ENCODE measurements at places on chromosomes 6 and 20.

GRCh38 chr6:141195251-141195832, 937.4 kb upstream of the GJE1 start:
- DNase-seq = no peak

GRCh38 chr20:43550456-43550855, 8.4 kb upstream of the SGK2 start:
- no peak for DNase-seq

DNA sequence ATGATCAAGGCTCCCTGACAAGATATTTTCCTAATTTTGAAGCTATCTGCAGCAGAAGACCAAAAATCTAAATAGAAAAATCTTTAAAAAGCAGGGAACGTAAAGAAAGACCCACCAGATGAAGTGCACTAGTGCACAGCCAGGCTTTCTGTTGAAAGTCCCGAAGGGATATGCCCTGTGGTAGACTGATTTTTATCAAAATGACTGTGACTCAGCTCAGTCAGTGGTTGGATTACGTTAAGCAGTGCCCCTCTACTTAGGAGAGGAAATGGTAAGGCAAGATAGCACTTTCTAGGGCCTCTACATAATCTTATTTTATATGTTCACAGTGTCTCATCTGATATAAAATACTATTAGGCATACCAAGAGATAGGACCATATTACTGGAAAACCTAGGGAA, 123.4 kb upstream of the RAB32 start:
- no peak for DNase-seq

DNA sequence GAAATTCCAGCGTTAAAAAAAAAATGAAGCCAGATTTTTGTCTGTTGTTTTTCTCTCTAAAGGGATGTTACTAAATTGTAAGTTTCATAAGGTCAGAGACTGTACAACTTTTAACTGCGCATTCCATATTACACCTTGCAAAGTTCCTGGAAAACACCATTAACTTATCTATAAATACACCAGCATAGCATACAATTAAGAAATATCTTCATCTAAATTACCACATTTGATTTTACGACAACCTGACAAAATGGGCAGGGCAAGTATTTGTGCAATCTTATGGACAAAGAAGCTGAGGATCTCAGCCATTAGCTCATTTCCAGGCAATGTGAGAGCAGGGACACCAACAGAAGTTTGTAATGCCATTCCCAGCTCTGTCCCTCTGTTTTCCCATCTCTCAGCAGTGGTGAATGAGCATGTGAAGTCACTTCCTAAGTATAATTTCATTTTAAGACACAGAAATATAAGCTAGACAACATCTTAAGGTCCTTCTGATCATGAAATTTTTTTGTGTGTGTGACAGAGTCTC, 12.9 kb upstream of the GCM1 start:
- DNase-seq = no peak

- DNase-seq = no peak
These were observed 137.8 kb upstream of the PHACTR1 start for GRCh38 chr6:12578751-12579150.

DNA sequence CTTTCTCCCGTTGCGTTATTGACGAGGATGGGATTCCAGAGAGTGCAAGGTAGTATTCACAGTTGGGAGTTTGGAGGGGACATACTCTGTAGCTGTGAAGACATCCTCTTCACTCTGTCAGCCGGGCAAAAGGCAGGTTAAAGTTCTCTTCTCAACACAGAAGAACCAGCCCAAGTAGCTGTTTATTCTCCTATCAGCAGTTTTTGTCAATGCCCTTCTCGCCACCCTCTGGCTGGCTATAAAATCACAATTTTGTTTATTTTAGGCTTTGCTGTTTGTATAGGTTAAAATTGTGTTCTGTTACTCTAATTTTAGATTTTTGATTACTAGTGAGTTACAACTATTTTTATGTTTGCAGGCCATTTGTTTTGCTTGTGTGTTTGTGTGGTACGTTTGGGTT, 37.9 kb upstream of the MAS1 start:
- no peak for DNase-seq

GRCh38 chr6:24667378-24667803, 514 bp downstream of the ACOT13 start:
- no peak for DNase-seq

GRCh38 chr20:53914091-53914780, 156.2 kb downstream of the BCAS1 start:
- DNase-seq = no peak

- no peak for DNase-seq
These were observed 64.0 kb upstream of the ELOVL5 start for GRCh38 chr6:53412751-53413150.

DNA sequence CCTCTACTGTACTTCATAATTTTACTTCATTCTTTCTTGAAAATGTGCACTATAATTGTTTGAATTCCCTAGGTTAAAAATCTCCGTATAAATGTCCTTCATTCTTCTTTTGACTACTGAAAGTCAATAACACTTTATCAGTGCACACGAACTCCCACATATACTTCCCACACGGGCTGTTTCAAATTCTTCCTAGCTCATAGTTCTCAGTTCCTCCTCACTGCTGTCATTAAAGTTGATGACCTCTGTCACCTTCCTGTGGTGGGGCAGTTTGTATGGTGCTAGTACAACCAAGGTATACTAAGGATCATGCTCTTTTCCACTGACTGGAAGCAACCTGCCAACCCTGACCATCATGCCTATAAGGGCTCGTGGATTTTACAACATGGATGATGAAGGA, 40.0 kb upstream of the CD2AP start:
- DNase-seq = no peak

DNA sequence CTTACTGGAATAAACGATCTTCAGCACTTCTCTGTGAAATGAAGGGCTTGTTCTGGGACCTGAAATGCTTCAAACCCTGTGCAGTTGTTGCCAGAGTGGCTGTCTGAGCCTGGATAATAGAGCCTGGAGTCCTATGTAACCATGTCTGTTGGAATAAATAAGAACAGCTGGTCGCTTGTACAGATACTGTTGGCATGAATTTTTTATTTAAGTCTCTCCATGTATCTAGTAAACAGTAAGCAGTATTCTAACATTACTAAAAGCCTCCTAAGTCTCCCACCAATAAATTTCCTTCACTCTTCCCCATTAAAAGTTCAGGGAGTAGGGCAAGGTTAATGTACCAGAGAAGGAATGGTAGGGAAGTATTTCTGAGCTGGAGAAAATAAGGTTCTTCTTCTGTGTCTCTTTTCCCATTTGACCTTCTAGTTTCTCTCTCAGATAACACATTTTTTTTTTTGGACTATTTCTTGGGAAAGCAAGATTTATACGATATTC, 227.5 kb downstream of the PRL start:
- DNase-seq = no peak

DNA sequence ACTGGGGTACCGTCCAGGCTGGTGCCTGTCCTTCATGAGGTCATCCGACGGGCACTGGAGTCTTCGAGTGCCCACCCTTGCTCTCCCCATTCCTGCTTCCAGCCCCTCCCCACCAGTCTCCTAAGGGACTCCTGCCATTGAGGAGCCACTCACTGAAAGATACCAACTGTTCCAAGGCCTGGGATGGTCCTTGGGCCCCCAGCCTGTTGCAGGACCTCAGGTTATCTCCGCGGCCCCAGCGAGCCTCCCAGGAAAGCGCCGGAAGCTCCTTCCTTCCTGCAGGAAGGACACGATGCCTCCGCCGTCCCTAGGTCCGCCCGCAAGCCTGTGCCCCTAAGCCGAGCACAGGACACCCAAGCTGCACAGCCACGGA, 1.2 kb downstream of the NKAIN4 start:
- DNase-seq = no peak

DNA sequence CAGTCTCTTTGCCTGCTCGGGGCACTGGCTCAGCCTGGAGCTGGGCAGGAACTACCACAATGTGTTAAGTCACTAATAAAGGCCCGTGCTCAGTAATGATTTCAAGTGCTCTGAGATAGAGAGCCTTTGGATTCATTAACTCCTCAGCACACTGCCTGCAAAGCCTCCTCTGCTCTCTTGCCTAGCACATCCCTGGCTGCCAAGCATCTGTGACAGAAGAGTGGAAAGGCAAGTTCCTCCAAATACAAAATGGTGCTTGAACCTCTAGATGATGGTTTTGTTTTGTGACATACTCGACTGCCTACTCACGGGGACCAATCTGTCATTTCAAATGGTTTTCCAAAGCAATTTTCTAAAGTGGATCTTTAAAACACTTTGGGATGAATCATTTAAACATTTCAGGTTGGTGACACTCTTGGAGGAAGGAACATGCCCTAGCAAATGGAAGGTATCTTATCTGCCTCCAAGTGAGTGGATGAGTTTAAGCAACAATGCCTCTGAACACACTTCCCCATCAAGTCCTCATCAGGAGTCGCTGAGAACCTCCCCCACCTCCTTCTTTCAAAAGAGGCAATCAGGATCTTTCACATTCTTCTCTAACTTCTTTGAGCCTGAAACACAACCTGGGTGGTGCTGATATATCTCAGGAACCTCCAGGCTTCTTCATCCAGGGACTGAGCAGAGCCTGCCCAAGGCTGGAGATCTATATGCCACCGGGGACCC, 35.8 kb downstream of the METTL24 start:
- no peak for DNase-seq

- DNase-seq = no peak
These were observed 3.4 kb upstream of the HELZ2 start for GRCh38 chr20:63577317-63577894.

- DNase-seq = no peak
These were observed 50.9 kb downstream of the PLCB4 start for GRCh38 chr20:9119776-9120175.

- DNase-seq = no peak
These were observed 4.9 kb downstream of the OLIG3 start for GRCh38 chr6:137489046-137490005.

- no peak for DNase-seq
These were observed 16.8 kb downstream of the IL22RA2 start for GRCh38 chr6:137156650-137157049.

GRCh38 chr6:74256781-74257180, 560.8 kb downstream of the CD109 start:
- DNase-seq = no peak

DNA sequence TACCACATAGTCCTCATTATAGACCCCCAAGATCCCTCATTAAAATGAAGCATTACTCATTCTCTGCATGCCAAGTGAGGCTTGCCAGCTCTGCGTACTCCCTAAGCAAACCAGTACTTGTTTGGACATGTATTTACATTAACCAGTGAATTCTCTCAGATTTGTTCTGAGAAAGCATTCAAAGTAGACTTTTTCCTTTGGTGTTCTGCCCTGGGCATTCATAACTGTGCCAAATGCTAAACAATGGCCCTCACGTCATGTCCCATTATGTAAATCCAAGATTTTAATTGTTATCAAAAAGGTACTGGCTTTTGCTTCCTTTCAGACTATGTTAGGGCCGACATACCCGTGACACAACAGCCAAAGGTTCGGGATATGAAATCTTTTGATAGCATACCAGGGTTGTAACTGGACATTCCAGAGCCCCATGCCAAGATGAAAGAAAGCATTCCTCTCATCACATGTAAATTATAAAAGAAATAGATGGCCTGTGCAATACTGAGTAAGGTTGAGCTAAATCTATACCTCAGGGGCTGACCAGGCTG, 164.2 kb downstream of the ADAT2 start:
- no peak for DNase-seq

GRCh38 chr6:111113336-111114086, 26.2 kb downstream of the SLC16A10 start:
- DNase-seq = no peak

DNA sequence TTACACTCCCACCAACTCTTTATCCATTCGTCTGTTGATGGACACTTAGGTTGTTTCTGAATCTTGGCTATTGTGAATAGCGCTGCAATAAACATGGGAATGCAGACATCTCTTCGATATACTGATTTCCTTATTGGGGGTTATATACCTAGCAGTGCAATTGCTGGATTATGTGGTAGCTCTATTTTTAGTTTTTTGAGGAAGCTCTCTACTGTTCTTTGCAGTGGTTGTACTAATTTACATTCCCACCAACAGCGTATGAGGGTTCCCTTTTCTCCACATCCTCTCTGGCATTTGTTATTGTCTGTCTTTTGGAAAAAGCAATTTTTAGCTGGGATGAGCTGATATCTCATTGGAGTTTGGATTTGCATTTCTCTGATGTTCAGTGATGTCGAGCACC, 4.6 kb upstream of the PFDN4 start:
- DNase-seq = no peak

- DNase-seq = no peak
These were observed 146.6 kb downstream of the DHX35 start for GRCh38 chr20:39108746-39109145.

DNA sequence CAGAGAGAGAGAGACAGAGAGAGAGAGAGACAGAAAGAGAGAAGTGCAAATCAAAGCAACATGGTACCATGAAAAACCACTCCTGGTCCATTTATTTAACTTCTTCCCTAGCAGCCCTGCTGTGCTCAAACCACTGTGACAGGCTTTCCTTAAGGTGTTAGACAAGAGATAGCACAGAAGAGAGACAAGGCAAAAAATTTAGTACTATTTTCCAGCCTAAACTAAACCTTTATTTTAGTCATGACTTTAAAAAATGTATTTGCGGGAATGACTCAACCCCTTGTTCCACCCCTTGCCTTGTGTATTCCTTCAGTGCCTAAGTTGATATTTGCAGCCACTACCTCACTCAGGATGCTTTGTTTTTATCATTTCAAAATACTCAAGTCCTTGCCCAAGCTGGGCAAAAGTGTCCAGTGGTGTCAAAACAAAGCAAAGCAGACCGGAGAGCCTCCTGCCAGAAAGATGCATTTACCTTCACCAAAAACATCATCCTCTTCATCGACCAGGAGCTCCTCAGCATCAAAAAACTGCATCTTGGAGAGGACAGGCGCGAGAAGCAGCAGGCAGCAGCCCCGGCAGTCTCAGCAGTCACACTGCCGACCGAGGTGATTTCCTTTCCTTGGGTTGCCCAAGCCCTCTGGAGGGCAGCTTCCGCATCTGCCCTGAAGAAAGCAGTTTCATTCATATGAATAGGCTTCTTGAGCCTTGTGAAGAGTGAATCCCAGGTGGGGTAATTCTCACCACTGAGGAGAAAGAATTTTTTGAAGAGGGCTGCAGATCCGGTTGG, at the start of gene RIPOR2:
TSS of gene RIPOR2 (minus strand) at position 595 of the 787 bp plus-strand sequence. CDS start at position 533, 62 bp downstream.
- no peak for DNase-seq

DNA sequence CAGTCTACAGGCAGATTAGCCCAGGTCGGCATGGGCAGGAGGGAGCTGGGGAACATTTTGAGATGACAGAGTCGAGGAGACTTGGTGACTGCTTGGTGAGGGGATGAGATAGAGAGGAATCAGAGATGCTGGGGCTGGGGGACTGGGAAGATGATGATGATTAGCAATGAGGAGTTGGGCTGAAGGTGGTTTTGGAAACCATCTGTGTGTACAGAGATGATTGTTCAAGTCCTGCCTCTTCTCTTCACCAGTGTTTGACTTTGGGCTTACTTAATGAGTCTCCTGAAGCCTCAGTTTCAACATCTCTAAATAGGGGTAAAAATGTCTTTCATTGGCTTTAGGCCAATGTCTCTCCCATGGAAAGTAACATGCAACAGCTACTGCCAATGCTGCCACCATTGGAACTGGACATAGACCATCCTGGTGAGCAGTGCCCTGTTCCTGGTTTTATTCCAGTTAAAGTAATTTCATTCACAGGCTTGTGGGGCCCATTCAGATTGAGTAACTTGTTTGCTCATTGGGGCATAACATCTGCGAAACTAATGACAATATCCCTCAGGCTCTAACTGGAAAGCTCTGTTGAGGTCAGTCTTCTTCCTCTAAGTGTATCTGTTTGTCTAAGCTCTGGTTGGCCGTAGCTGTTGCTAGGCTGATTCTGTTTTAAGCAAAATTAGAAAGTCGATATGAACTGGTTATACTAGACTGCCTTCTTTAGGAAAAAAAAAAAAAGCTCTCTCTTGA, 99.1 kb downstream of the ARMC2 start:
- no peak for DNase-seq

Measured in GM19239 (cell line).